Effector memory CD8-positive, alpha-beta T cell (primary cell): ENCODE measurements at places on chromosomes 3 and 15.

DNA sequence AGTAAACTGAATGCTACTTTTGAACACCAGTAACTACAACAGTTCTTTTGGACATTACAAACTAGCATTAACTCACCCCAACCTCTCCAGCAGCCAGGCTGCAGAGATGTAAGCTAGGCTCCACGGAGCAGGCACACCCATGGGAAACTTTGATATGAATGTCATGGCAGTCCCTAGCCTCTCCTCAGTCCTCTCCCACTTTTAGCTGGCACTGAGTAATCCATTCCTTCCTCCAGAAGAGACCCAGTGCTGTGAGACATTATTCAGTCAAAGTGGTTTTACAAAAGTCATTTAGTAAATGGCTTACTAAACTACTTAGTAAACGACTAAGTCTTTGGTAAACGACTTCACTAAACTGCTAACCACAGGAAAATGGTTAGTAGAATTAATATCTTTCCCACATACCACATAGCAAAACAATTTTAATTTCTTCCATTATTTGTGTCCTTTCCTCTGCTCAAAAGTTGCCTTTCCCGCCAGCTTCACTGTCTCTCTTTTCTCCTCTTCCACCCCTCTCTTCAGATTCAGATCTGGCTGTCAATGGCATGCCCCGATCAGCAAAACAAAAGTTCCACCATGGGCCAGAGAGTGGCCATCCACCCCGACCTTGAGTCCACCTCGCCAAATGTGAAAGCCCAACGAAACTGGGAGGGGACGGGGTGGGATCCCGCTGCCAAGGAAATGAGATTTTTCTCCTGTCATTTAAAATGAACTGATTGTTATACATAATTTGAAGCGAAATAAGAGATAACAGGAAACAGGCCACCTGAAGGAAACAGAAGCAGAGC is 67.5 kb upstream of the TJP1 start:
- no peaks in the 10 kb centered on the region for H3K36me3 ChIP-seq
- no peak overlapping the region for H3K4me3 ChIP-seq

- H3K4me3 ChIP-seq = no peak overlapping the region
- no peak for DNase-seq
- no peaks in the 10 kb centered on the region for H3K36me3 ChIP-seq
- H3K27me3 ChIP-seq = no peaks in the 10 kb centered on the region
Observed at GRCh38 chr3:168086541-168087260, 9.0 kb downstream of the GOLIM4 start.

GRCh38 chr3:58679974-58680666 is 13.5 kb upstream of the FAM3D start:
- H3K36me3 ChIP-seq = no peaks in the 10 kb centered on the region
- H3K27me3 ChIP-seq = peaks cover 72% of the 10 kb centered on the region
- no peak overlapping the region for H3K4me3 ChIP-seq
- no peak for DNase-seq
- H3K4me1 ChIP-seq = no peaks in the 10 kb centered on the region

DNA sequence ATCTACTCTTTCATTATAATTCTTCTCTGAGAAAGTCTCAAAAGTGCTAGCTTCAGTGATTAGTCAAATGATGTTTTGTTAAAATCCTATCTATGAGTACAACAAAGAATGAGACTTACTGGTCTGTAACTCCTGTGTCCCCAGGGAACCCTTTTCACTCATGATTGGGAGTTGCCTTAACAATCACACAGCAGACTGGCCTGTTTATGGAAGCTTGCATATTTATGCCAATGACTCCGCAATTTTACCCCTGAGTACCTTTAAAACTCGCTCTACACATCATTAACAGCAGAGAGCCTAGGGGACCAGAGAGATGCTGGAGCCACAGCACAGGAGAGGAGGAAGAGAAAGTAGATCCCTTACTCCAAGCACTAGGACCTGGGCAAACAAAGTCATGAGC is 628.1 kb downstream of the IGSF11 start:
- H3K27me3 ChIP-seq = no peaks in the 10 kb centered on the region
- no peaks in the 10 kb centered on the region for H3K36me3 ChIP-seq
- no peak overlapping the region for H3K4me3 ChIP-seq
- no peak overlapping the region for H3K27ac ChIP-seq
- H3K4me1 ChIP-seq = no peaks in the 10 kb centered on the region

DNA sequence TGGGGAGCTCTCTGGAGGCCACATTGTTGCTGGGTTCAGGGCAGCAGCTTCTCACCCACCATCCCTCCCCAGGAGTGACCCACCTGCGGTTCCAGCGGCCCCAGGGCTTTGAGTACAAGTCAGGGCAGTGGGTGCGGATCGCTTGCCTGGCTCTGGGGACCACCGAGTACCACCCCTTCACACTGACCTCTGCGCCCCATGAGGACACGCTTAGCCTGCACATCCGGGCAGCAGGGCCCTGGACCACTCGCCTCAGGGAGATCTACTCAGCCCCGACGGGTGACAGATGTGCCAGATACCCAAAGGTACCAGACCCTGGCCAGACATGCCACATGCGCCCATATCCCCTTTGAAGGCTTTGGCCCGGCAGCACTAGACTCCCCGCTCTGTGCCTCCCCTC is 26.1 kb downstream of the SHF start:
- no peaks in the 10 kb centered on the region for H3K27me3 ChIP-seq
- H3K27ac ChIP-seq = no peak overlapping the region
- no peak overlapping the region for H3K4me3 ChIP-seq
- H3K36me3 ChIP-seq = peaks cover 3% of the 10 kb centered on the region
- no peak for DNase-seq
- peaks cover 12% of the 10 kb centered on the region for H3K4me1 ChIP-seq

GRCh38 chr15:39269352-39269751 is 311.5 kb upstream of the THBS1 start:
- no peak overlapping the region for H3K4me3 ChIP-seq
- H3K36me3 ChIP-seq = no peaks in the 10 kb centered on the region
- peaks cover 11% of the 10 kb centered on the region for H3K27me3 ChIP-seq
- no peak overlapping the region for H3K27ac ChIP-seq

DNA sequence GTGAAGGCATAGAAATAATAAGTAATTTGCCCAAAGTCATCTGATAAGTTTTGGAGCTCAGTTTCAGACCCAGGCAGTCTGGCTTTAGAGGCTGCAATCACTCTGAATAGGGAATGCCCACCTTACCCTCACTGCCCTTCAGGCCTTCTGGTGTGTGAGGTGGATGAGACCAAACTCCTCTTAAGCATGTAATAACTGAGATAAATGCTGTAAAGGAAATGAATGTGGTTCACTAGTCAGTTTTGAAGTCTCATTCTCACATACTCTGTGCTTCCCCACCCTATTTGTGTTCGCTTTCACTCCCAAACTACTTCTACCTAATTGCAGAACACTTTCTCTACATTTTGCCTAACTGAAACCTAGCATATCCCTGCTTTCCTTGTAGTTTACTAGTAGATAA is 144.1 kb downstream of the FILIP1L start:
- no peaks in the 10 kb centered on the region for H3K27me3 ChIP-seq
- H3K4me1 ChIP-seq = peaks cover 6% of the 10 kb centered on the region
- H3K36me3 ChIP-seq = no peaks in the 10 kb centered on the region
- DNase-seq = no peak

- H3K4me1 ChIP-seq = no peaks in the 10 kb centered on the region
- no peak for DNase-seq
- peaks cover 12% of the 10 kb centered on the region for H3K27me3 ChIP-seq
- H3K4me3 ChIP-seq = no peak overlapping the region
Observed at GRCh38 chr3:134066158-134066541, 36.4 kb upstream of the SLCO2A1 start.

DNA sequence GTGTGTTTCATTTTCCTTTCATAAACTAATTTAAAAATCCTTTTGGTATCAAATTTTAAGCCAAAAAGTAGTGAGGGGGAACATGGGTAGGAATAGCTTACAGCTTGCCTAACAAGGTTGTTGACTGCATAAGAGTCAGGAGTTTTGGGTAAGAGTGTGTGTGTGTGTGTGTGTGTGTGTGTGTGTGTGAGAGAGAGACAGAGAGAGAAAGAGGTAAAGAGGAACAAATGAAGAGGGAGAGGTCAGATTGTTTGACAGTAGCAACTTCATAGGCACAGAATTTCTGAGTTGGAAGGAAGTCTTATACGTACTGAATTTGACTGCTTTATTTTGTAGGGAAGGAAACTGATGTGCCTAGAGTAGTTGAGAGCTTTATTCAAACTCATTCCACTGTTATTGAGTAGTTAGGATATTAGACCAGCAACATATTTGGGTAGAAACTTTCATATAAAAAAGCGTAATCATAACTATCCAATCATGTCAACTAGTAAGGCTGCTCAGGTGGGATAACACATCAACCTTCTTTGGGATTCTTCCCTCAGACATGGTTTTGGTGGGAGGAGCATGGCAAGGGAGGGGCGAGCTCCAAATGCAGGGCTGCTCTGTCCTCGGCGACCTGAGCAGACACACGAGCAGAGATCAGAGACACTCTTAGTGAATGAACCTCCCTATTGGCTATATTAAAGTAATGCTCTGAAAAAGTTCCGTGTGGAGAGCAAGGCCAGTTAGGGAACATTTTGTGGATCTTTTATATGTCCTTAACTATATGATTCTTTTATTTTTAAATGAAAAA is 86.4 kb downstream of the LPP start:
- H3K27me3 ChIP-seq = no peaks in the 10 kb centered on the region
- H3K4me1 ChIP-seq = peaks cover 36% of the 10 kb centered on the region
- DNase-seq = no peak

GRCh38 chr15:59933607-59934006 is 70.5 kb upstream of the FOXB1 start:
- H3K36me3 ChIP-seq = no peaks in the 10 kb centered on the region
- H3K4me3 ChIP-seq = no peak overlapping the region
- no peaks in the 10 kb centered on the region for H3K4me1 ChIP-seq
- no peak for DNase-seq
- H3K27me3 ChIP-seq = peaks cover 80% of the 10 kb centered on the region

DNA sequence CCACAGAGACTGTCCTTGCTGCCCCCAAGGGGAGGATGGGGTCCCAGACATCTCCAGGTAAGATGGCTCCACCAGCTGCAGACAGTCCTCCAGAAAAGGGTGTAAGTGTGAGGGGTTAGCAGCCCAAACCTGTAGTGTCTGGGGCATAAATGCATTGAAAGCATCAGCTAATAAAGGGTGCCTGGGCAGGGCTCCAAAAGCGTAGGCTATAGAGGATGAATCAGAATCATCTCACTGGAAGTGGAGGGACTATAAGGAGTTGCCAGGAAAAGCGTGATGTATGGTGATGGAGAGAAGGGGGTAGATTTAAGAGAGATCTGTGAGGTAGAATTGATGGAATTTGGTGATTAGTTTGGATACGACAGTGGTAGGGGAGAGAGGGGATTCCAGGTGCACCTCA is 79.9 kb upstream of the ONECUT1 start:
- H3K4me3 ChIP-seq = no peak overlapping the region
- H3K36me3 ChIP-seq = no peaks in the 10 kb centered on the region
- no peak overlapping the region for H3K27ac ChIP-seq
- DNase-seq = no peak
- no peaks in the 10 kb centered on the region for H3K4me1 ChIP-seq
- H3K27me3 ChIP-seq = peaks cover 28% of the 10 kb centered on the region

DNA sequence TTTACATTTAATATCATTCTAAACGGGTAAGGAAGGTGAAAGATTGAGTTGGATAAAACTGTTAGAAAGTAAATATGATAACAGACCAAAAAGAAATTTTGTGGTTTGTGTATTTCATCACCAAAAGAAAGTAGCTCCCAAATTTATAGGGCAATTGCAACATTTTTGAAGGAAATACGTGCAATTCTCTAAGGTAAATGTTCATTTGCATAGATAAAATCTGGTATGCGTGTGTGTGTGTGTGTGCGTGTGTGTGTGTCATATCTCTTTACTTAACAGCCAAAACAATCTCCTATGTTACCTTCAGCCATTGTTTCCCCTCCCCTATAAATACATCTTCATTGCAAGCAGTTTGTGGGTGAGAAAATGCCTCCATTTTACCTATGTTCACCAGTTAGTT is 208.4 kb downstream of the TNIK start:
- no peaks in the 10 kb centered on the region for H3K27me3 ChIP-seq
- H3K27ac ChIP-seq = no peak overlapping the region
- H3K4me3 ChIP-seq = no peak overlapping the region

DNA sequence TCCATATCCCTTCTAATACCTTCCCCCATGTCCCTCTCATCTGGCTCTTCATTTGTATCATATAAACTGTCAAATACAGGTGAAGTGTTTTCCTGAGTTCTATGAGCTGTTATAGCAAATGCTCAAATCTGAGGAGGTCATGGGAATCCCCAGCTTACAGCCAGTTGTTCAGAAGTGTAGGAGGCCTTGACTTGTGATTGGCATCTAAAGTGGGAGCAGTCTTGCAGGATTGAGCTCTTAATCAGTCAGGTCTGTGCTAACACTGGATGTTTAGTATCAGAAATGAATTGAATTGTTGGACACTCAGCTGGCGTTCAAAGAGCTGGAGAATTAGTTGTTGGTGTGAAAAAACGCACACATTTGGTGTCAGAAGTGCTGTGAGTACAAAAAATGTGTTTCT is 65.0 kb downstream of the IFT57 start:
- peaks cover 4% of the 10 kb centered on the region for H3K36me3 ChIP-seq
- H3K27me3 ChIP-seq = no peaks in the 10 kb centered on the region
- no peak overlapping the region for H3K27ac ChIP-seq
- no peak for DNase-seq

GRCh38 chr3:10390641-10391373 is 69.9 kb upstream of the SEC13 start:
- no peak for DNase-seq
- H3K27me3 ChIP-seq = no peaks in the 10 kb centered on the region
- H3K4me1 ChIP-seq = peaks cover 30% of the 10 kb centered on the region
- H3K27ac ChIP-seq = peak overlapping the region; percentile 41
- H3K36me3 ChIP-seq = no peaks in the 10 kb centered on the region

- H3K27me3 ChIP-seq = no peaks in the 10 kb centered on the region
- no peaks in the 10 kb centered on the region for H3K36me3 ChIP-seq
- H3K27ac ChIP-seq = no peak overlapping the region
- H3K4me1 ChIP-seq = no peaks in the 10 kb centered on the region
Observed at GRCh38 chr3:165443664-165444063, 247.5 kb upstream of the SLITRK3 start.

GRCh38 chr15:39312984-39313383 is 267.9 kb upstream of the THBS1 start:
- no peak overlapping the region for H3K4me3 ChIP-seq
- peaks cover 42% of the 10 kb centered on the region for H3K27me3 ChIP-seq
- H3K27ac ChIP-seq = no peak overlapping the region
- H3K36me3 ChIP-seq = no peaks in the 10 kb centered on the region
- no peak for DNase-seq
